Tibial nerve (tissue), 4 donors: ENCODE measurements at places on chromosomes 11 and 22. TPM values are rescaled to one million over a fixed set of nuclear protein-coding genes. Genes with fewer than 3 reads are reported as not detected.

- no peak for DNase-seq
Observed at GRCh38 chr22:39502789-39503409, 809 bp downstream of the MIEF1 start.

DNA sequence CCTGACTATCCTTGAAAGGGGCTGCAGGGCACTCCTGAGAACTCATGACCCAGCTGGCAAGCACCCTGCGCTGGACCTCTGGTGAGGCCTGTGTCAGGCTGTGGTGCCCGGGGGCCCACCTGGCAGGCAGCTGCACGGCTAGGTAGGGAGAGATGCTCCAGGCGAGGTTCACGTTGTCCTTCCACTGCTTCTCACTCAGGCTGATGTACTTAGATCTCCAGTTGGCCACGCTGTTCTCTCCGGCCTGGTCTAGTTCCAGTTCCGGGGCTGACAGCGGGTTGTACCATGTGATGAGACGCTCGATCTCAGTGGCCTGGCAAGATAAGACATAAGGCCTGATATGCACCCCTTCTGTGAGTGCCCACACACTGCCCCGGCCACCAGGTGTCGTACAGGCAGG, 44.7 kb upstream of the SERPIND1 start:
- no peak for DNase-seq

GRCh38 chr11:108672113-108672512, 7.2 kb downstream of the DDX10 start:
- no peak for DNase-seq

DNA sequence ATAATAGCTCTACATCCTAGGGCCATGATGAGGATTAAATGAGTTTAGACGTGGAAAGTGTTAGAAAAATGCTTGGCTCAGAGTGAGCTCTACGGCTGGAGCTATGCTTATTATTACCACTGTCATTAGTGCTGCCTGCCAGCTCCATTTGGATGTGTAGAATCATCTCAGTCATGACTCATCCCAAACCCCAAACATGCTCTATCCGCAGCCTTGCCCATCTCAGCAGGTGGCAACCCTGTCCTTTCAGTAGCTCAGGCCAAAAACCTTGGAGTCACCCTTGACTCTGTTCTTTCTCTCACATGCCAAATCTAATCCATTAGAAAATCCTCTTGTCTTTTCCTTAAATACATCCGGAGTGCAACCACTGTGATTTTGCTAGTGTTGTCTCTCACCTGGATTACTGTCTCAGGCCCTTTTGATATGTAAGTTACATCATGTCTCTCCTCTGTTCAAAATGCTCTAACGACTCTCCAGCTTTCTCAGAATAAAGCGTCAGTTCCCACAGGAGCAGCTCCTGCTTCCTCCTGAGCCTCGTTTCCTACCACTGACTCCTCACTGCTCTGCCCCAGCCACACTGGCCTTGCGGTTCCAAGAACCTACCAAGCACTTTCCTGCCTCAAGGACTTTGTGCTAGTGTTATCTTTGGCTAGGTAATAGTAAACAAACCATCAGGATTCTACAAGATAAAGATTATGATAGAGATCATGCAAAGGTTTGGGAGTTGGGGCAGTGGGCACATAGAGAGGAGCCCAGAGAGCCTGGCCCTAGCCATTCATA, 10.5 kb upstream of the CHRM1 start:
- no peak for DNase-seq

- no peak for DNase-seq
Observed at GRCh38 chr11:47179655-47179991, 2.9 kb upstream of the ARFGAP2 start.

DNA sequence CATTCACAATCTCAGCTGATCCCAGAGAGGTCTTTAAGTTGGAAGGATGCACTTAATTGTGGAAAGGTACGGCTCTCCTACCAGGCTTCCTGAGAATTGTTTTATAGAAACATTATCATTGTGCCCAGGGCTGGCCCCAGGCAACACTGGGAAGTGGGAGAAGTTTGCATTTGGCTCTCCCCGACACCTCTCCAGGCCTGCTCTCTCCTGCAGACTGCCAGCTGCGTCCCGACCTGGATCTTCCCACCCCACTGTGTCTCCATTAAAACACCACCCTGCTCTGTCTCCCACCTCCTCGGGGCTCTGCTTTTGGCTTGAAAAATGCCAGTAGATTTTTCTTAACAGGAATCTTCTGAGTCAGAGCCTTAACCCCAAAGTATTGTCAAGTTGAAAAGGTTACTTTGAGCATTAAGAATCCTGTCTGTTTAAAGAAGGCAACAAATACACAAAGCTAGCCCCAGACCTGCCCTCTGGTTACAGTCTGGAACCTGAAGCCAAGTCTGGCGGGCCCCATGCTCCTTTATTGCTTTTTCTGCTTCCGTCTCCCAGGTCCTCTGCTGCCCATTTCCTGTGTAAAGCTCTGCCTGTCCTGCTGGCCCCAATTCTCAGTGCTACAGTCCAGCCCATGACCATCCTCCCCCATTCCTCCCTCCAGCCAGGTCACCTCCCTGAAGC, 530.2 kb downstream of the SOX6 start:
- DNase-seq: no peak

- no peak for DNase-seq
Observed at GRCh38 chr22:29157759-29158535, 47.7 kb upstream of the EMID1 start.

- no peak for DNase-seq
Observed at GRCh38 chr11:41081756-41082285, 377.6 kb downstream of the LRRC4C start.

- no peak for DNase-seq
Observed at GRCh38 chr11:12745787-12746186, 71.6 kb downstream of the TEAD1 start.

GRCh38 chr11:43987384-43988039, 45.1 kb downstream of the C11orf96 start:
- peak; percentile 74 for DNase-seq

PIK3IP1 gene
- total RNA-seq: 62.1 TPM
